ENCODE measurements at places on chromosomes 2 and 18.

DNA sequence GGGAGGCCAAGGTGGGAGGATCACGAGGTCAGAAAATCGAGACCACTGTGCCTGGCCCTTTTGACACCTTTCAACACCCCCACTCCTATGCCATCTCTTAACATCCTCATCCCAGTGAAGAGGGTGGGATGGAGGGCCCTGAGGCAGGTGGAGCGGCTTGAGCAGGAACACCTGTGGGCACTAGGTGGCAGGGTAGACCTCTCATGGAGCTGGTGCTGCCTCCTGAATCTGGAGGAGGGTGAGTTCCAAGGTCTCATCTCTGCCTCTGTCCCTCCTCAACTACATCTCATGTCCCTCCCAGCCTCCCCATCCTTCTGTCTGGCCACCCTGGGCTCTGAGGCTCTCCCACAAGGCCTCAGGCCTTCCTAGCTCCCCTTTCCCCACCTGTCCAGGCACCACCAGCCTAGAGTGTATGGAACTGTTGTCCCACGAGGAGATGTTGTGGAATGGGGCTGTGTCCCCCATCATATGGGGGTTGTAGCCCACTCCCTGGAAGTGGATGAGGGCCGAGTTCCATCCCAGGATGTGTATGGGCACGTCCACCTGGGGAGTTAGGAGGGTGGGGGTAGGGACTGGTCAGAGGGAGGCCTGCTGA is 17.0 kb upstream of the CRYBA2 start:
- DNase-seq: no peak

- DNase-seq: no peak
Observed at GRCh38 chr18:28398471-28398870, 221.5 kb upstream of the CDH2 start.

GRCh38 chr2:68931799-68932198 is 20.9 kb downstream of the GKN2 start:
- DNase-seq: no peak

GRCh38 chr2:188383158-188383557 is 91.5 kb downstream of the GULP1 start:
- DNase-seq: no peak

GRCh38 chr2:217643789-217644301 is 358.9 kb downstream of the TNS1 start:
- DNase-seq: no peak
